ENCODE measurements at places on chromosomes 6 and 20.

GRCh38 chr20:57842720-57843119, 132.9 kb upstream of the PMEPA1 start:
- DNase-seq = no peak

DNA sequence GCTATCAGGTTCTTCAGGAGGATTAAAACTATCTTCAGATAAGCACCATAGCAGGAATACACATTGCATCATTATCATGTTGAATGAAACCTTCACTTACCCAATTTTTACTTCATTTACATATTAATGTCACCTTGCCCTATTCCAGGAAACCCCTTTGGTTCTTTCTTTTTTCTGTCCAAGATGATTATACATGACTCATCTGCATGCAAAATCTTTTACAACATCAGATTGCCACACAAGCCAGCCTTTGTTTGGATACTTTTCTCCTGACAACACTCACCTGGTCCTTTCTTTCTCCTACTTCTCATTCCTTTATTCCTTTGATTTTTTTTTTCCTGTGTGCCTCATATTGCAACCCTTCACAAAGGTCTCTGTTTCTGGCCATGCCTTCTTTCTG, 200.5 kb upstream of the POU3F2 start:
- DNase-seq = no peak

- DNase-seq = peak; percentile 38
Measured at GRCh38 chr6:27669624-27670301, 196.9 kb upstream of the ZNF184 start.

- no peak for DNase-seq
Measured at GRCh38 chr6:105779110-105779509, 307.0 kb upstream of the PRDM1 start.

DNA sequence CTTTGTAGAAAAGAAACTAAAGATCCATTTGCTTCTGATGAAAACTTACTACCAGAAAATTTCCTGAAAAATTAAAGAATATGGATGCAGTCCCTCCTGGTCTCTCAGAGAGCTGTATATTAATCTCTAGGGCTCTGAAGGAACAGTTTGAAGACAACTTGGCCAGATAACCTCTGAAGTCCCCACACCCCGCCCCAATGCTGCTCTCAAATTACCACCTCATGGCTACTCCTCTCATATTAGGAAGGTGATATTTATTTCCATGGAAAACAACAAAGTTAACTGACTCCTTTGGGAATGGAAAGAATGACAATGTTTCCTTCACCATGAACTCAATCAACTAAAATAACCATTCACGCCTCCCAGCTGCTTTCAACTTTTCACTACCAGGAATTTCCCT, 408.4 kb upstream of the FLRT3 start:
- DNase-seq = no peak

- no peak for DNase-seq
Measured at GRCh38 chr6:116266803-116267202, 12.9 kb downstream of the TSPYL1 start.

DNA sequence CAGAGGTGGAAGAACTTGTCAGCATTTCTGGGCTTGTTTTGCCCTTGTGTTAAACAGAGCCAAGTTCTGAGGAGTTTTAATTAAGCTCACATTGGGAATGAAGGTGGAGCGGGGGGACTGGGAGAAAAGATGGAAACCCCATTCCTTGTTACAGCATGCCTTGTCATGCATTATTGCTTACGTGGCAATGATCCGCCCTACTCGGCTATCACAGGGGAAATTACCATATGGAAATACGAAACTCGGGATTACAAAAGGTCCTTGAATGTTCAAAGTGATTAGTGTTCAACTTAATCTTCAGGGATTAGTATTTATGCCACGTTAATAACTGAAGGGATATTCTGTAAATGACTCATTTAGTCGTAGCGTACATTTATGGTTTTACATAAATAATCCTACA, 86.4 kb downstream of the MAP3K7 start:
- DNase-seq = no peak

- DNase-seq = no peak
Measured at GRCh38 chr6:44223319-44224028, at the start of gene SLC29A1. Gene SLC29A1, plus strand, starts transcription at chr6:44223595. Its CDS starts 3,719 bp downstream, at chr6:44227314.

GRCh38 chr6:143677891-143678791, at the start of gene PHACTR2:
Gene PHACTR2, plus strand, starts transcription at chr6:143677965. Its CDS starts 199 bp downstream, at chr6:143678164.
- peak; percentile 5 for DNase-seq
